Right renal pelvis (tissue), 4 donors: ENCODE measurements at places on chromosomes 12 and 14. TPM values are rescaled to one million over a fixed set of nuclear protein-coding genes. Genes with fewer than 3 reads are reported as not detected.

- DNase-seq, result no peak
Measured at GRCh38 chr14:72965249-72965648, 39.0 kb downstream of the DCAF4 start.

GRCh38 chr12:124479680-124480468 is 87.5 kb downstream of the NCOR2 start:
- no peak for DNase-seq

- DNase-seq, result no peak
Measured at GRCh38 chr12:131869871-131870418, 24.5 kb upstream of the ULK1 start.

DNA sequence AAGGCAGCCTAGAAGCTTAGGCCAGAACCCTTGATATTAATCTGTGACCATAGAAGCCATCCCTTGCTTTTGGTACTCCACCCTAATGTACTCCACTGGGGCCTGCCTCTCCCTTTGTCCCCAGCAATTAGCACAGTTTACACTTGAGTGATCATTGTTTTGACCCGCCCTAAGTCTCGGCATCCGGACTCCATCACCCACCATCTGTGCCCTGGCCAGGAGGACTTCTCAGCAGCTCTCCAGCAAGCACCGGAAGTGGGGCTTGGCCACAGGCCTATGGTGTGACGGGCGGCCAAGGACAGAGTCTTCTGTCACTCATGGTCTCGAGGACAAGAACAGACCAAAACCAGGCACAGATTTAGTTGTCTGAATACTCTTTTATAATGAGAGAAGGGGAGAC is 126.5 kb upstream of the NTF3 start:
- no peak for DNase-seq

DNA sequence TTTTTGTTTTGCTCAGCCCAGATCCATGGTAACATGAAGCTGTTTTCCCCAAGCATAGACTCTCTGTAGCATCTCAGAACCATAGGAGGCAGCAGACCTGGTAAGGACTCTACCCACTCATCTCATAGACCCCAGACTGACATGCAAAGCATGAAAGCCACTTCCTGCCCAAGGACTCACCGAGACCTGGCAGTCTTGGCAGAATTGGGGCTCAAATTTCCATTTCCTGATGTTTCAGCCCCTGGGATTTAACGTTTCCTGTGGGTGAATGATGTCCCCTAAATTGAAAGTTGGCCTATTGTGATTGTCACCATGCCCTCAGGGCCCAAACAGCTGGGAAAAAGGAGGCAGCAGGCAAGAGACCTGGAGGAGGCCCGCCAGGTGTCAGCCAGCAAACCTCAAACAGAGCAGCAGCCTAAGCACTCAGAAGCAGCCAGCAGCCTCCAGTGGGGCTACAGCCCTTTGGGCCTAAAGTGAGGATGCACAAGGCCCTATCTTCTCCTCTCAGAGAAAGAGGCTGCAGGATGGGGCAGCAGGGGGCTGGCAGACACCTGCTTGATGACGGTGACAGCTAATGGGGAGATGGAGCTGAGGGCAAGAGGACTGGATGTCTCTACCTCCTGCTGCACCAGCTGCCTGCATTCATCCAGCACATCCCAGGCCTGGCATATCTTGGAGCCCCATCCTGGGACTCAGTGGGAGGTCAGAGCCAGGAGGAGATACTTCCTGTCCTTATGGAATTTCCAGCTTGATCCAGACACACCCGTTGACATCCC is 8.5 kb downstream of the KRT85 start:
- no peak for DNase-seq

DNA sequence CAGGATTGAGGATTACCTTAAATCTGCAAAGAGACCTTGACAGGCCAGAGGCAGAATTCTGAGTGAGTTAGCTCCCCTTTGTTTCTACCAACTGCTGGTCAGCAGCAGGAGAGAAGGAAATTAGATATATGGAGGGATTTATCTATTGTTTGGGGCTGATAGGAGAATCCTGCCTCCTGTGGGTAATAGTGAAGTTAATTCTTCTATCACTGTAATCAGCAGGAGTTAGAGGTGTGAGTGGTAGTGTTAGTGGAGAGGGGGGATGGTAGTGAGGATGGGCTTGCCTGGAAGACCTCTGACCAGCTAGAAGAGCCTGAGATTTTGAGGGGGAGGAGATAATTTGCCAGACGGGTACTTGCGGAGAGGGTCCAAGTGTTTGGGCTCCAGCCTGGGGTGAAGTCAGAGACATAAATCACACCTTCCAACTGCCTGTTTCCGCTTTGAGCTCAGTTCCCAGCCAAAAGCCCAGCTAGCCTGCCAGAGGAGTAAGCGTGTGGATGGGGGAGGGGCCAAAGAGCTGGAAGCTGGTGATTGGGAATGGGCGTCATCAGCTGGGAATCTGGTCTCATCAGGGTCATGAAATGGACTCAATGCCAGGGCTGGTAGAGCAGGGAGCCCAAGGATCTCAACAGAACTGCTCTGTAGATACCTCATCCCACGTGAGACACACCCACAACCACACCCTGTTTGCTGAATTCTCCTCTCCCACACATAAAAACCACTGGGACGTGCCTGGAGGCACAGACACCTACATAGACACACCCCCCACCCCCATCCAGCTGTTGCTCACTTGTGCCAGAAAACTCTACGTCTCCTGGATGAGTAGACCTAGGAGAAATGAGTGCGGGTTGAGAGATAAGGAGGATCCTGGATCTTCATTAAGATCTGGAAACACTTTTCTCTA is 13.1 kb upstream of the ITGA5 start:
- DNase-seq, result no peak

DNA sequence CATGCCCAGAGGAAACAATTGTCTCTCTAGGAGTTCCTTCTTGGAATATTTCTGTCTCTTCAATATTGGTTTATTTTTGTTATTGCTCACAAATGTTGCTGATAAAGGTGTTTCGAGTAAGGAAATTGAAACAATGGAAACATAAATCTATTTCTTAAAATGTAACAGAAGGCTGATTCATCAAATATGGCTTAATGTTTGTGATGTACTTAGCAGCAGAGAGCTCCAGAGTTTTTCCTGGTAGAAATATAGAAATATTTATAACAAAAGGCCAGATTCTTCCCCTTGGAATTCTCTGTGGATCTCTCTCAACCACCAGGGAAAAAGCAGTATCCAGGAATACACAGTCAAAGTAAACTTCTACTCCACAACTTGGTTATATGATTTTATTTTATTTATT is 149.2 kb upstream of the LRIG3 start:
- no peak for DNase-seq

- DNase-seq, result no peak
Measured at GRCh38 chr12:90484094-90484493, 470.9 kb downstream of the CCER1 start.

GRCh38 chr14:67257906-67258305 is 16.7 kb downstream of the PALS1 start:
- DNase-seq, result no peak

GRCh38 chr12:26608706-26609105 is 224.3 kb downstream of the ITPR2 start:
- DNase-seq, result no peak

DNA sequence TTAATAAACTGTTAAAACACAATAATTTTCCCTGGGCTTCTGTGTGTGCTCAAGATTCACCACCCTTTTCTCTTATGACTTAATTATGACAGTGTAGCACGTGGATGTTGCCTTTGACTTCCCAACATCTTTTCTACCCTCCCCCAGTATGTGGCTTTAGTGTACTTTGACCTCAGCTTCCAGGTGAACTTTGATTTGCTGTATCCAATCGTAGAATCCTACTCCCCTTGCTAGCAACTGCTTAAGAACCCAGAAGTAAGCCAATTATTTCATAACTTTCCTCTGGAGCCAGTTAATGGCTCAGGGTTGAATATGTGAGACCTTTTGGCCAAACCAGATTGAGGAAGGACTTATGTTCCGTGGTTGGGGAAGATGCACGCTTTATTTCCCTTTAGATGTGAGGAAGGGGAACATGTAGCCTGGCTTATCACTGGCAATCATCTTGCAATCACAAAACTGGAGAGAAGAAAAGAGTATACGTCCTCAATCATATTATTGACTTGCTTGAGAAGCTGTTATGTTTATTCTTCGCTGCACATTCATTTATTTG is 259.6 kb upstream of the ATP2B1 start:
- DNase-seq, result no peak

GRCh38 chr14:88729159-88729558 is 63.6 kb downstream of the EML5 start:
- DNase-seq, result no peak

- DNase-seq, result no peak
Measured at GRCh38 chr12:124225730-124226129, 69.2 kb upstream of the RFLNA start.

DNA sequence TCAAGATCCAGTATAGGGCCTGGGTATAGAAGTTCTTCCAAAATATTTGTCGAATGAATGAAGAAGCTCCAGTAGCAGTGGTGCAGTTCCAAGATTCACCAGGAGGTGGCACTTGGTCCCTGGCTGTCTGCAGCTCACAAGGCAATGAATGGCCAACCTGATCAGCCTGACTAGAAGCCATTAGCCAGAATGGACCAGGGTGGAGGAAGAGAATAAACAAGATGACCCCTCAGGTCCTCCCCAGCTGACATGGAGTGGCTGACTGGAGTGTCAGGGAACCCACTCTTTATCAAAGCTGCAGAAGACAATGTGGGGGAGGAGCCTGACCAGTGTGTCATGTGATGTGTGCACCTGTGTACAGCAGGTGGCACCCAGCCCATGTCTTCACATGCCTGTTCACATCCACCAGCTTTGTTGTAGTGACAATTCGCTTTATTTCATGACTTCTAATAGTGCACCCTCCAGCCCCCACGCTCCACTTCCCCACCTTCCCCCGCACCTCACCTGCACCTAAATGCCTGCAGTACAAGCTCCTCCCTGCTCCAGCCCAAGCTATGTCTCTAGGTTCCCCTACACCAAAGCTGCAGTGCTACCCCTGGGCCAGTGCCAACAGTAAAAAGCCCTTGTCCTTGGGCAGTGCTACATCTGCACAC is 3.0 kb downstream of the LTBP2 start:
- DNase-seq, result peak; percentile 72

DNA sequence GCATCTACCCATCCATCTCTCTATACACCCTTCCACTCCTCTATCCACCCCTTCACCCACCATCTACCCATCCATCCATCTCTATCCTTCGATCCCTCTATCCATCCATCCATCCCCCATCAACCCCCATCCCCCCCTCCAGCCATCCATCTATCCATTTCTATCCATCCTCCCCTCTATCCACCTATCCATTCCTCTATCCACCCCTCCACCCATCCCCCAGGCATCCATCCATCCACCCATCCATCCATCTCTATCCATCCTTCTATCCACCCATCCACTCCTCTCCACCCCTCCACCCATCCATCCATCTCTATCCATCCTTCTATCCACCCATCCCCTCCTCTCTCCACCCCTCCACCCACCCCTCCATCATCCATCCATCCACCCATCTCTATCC is 17.5 kb upstream of the GPR132 start:
- DNase-seq, result no peak

DNA sequence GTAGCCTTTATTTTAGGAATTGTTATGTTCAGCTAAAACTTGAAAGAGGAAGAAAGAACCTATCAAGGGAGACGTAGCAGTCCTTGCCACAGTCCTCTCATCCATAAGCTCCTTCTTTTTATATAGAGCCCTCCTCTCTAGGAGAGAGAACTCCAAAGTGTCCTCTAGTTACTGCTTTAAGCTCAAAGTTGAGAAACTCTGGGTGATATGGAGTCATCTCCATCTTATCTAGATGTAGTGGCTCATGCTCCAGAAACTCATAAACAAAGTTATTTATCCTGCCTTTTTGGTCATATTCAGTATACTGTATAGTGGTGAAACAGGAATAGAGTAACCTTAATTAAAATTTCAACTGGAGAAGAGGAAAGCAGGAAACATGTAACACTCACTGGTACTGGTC is 90.4 kb upstream of the ATF7IP start:
- no peak for DNase-seq

GRCh38 chr14:93799989-93800921 is 12.0 kb upstream of the PRIMA1 start:
- no peak for DNase-seq

GRCh38 chr14:36271939-36272907 is 48.2 kb downstream of the MBIP start:
- DNase-seq, result peak; percentile 14

DNA sequence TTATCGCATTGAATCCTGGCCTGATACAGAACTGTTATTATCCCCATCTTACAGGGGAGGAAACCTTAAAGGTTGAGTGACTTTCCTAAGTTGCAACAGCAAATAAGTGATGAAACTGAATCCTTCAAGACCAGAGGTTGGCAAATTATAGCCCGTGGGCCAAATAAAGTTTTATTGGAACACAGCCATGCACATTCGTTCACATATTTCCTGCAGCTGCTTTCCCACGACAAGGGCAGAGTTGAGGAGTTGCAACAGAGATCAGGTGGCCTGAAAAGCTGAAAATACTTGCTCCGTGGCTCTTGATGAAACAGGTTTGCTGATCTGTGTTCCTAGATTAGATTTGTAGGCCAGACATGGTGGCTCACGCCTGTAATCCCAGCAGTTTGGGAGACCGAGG is 126.7 kb downstream of the PHETA1 start:
- no peak for DNase-seq

Gene KRT85
- not detected for polyA plus RNA-seq

Gene IL22
- polyA plus RNA-seq, result not detected

Gene SCYL2
- 62.0 TPM for polyA plus RNA-seq
